ENCODE measurements at places on chromosomes 7 and 10.

- H3K27ac ChIP-seq = no peak overlapping the region
- H3K27me3 ChIP-seq = no peaks in the 10 kb centered on the region
- H3K36me3 ChIP-seq = no peaks in the 10 kb centered on the region
- H3K4me1 ChIP-seq = no peaks in the 10 kb centered on the region
Measured at GRCh38 chr10:80709866-80710265, 172.2 kb downstream of the SH2D4B start.

DNA sequence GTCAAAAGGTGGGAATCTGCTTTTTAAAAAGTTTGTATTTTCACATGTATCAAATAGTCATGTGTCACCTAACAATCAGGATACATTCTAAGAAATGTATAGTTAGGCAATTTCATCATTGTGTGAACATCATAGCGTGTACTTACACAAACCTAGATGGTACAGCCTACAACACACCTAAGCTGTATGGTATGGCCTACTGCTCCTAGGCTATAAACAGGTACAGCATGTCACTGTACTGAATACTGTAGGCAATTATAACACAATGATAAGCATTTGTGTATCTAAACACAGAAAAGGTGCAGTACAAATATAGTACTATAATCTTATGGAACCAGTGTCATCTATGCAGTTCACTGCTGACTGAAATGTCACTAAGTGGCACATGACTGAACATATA lies 17.8 kb downstream of the COA1 start:
- H3K4me1 ChIP-seq = no peaks in the 10 kb centered on the region
- no peak overlapping the region for H3K4me3 ChIP-seq
- H3K36me3 ChIP-seq = no peaks in the 10 kb centered on the region
- H3K27me3 ChIP-seq = no peaks in the 10 kb centered on the region
- no peak for DNase-seq
- H3K27ac ChIP-seq = no peak overlapping the region

DNA sequence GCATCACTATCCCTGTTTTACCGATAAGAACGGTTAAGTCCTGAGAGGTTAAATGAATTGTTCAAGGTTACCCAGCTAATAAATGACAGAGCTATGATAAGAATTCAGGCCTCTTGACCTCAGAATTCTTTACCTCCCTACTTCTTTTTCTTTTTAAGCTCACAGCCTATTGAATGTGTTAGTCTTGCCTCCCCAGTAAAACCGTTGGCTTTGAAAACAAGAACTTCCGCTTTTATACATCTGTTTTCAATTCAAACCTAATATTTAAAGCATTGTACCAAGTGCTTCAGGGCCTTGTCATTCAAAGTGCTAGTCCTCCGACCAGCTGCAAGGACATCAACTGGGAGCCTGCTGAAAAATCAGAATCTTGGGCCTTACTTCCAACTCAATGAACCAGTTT lies 15.6 kb downstream of the SEC31B start:
- H3K27ac ChIP-seq = no peak overlapping the region
- no peak overlapping the region for H3K4me3 ChIP-seq
- H3K36me3 ChIP-seq = no peaks in the 10 kb centered on the region
- no peak for DNase-seq
- H3K27me3 ChIP-seq = no peaks in the 10 kb centered on the region

GRCh38 chr7:114598946-114599345 lies 184.3 kb downstream of the FOXP2 start:
- H3K36me3 ChIP-seq = no peaks in the 10 kb centered on the region
- H3K4me1 ChIP-seq = no peaks in the 10 kb centered on the region
- H3K27me3 ChIP-seq = no peaks in the 10 kb centered on the region
- H3K27ac ChIP-seq = no peak overlapping the region

DNA sequence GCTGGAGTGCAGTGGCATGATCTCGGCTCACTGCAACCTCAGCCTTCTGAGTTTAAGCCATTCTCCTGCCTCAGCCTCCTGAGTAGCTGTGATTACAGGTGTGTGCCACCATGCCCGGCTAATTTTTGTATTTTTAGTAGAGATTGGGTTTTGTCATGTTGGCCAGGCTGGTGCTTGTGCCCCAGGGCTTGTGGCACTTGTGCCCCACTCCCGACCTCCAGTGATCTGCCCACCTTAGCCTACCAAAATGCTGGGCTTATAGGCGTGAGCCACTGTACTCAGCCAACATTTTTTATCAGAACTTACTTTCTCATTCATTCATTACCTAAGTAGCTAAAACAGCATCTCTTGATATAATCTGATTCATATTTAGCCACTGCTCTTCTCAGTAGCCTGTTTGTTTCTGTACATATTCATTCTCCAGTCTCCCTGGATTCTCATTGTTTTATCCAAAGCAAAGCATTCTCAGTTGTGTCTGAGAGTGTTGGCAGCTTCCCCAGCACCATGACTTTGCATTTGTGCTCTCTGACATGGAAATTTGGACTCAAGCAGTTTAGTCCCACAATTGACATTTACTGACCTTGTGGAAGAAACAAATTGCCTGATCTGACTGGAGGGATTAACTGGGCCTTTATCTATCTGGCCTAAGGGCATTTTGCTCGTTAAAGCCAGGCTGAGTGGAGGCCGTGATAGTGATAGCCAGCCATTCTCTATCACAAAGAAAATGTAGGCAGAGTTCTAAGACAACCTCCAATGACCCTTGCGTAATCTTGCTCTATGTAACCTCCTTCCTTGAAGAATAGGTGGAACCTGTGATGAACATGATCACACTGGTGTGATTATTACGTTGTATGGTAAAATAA lies 44.9 kb downstream of the AKR1B15 start:
- DNase-seq = peak; percentile 35
- H3K27me3 ChIP-seq = no peaks in the 10 kb centered on the region
- H3K4me3 ChIP-seq = no peak overlapping the region
- H3K36me3 ChIP-seq = no peaks in the 10 kb centered on the region
- H3K4me1 ChIP-seq = no peaks in the 10 kb centered on the region

GRCh38 chr10:74778436-74779094 lies 47.8 kb upstream of the KAT6B start:
- no peaks in the 10 kb centered on the region for H3K36me3 ChIP-seq
- H3K27me3 ChIP-seq = no peaks in the 10 kb centered on the region
- H3K27ac ChIP-seq = no peak overlapping the region

DNA sequence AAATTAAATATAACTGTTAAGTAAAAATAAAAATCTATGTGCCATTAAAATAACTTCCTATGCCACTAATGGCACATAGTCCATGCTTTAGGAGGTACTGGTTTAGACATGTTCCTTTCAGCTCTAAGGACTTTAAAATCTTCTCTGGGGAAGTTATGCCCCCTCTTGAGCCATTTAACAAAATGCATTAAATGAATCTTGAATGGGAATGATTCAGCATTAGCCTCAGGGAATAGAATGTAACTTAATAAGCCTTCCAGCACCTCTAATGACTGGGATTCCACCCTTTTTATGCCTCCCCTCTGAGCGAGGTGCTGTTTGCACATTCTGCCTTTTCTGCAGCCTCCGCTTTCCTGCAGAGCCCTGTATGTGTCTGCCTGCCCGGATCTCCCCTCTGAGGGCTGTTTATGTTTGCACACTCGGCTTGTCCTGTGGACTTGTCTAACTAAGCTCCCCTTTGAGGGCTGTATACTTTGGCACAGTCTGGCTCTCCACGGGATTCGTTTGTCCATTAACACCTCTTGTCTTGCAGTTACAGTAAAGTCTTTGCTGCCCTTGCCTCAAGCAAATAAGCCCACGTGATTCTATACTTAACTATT lies 108.4 kb upstream of the HPS1 start:
- no peak overlapping the region for H3K4me3 ChIP-seq
- H3K4me1 ChIP-seq = peaks cover 18% of the 10 kb centered on the region
- H3K27me3 ChIP-seq = peaks cover 3% of the 10 kb centered on the region

DNA sequence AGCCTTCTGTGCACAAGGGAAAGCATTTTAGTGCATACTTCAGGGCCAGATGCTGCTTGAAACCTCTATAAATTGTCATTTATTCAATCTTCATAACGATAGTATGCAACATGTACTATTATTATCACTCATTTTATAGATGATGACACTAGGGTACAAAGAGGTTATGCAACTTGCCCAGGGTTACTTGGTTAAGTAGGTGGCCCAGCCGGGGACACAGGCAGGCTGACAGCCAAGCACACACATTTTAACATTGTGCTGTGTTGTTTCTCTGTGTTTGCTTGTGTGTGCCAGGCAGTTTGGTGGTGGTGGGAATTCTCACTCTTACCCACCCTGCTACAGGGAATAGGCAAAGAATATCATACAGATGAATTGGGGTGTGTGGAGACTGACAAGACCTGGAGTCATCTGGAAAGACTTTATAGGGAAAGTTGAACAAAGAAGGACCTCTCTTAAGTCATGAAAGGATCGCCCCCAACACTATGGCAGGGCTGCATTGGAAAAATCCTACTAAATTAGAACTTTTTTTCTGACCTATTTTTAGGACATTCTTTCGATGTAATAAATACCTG lies 98.9 kb downstream of the MKX start:
- H3K27ac ChIP-seq = no peak overlapping the region
- no peaks in the 10 kb centered on the region for H3K36me3 ChIP-seq
- DNase-seq = no peak
- H3K4me1 ChIP-seq = no peaks in the 10 kb centered on the region
- H3K4me3 ChIP-seq = no peak overlapping the region
- H3K27me3 ChIP-seq = no peaks in the 10 kb centered on the region

- H3K27me3 ChIP-seq = no peaks in the 10 kb centered on the region
- peaks cover 16% of the 10 kb centered on the region for H3K4me1 ChIP-seq
- no peak overlapping the region for H3K27ac ChIP-seq
Measured at GRCh38 chr10:88190540-88191235, 327.3 kb downstream of the PTEN start.

- no peak overlapping the region for H3K4me3 ChIP-seq
- H3K27me3 ChIP-seq = no peaks in the 10 kb centered on the region
- no peak for DNase-seq
- H3K4me1 ChIP-seq = no peaks in the 10 kb centered on the region
- H3K27ac ChIP-seq = no peak overlapping the region
Measured at GRCh38 chr7:39249635-39250152, 272.0 kb downstream of the POU6F2 start.

DNA sequence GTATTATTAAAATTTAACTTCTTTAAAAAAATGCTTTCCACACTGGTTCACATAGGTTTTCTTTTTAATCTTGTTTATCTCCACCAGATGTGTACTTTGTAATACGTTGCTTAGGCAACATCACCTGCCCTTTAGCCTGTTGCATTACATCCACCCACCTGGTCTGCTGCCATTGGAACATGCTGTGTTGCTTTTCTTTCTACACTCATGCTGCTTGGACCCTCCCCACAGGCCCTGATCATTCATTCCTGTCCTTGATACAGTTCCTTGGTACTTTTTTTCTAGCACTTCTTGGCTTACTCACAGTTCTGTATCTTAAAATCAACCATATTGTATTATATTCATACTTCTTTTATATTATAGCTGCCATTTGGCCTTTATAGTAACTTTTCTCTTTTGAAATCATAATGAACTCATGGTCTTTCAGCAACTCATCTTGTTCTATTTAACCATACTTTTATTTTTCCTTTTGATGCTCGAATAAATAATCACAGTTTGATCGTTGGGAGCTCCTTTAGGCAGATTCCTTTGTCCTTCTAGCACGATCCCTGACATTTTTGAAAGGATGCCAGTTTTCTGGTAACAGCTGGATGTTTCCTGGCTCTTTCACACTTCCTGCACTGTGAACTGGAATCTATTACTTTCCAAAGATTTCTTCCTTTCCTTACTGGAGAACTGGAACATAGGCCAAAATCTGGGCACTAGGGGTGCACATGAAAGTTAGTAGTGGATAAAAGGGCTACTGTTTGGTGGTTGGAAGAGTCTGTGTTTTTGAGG lies 125.1 kb downstream of the CDK14 start:
- H3K4me3 ChIP-seq = no peak overlapping the region
- H3K36me3 ChIP-seq = no peaks in the 10 kb centered on the region
- DNase-seq = peak; percentile 74
- no peaks in the 10 kb centered on the region for H3K27me3 ChIP-seq

DNA sequence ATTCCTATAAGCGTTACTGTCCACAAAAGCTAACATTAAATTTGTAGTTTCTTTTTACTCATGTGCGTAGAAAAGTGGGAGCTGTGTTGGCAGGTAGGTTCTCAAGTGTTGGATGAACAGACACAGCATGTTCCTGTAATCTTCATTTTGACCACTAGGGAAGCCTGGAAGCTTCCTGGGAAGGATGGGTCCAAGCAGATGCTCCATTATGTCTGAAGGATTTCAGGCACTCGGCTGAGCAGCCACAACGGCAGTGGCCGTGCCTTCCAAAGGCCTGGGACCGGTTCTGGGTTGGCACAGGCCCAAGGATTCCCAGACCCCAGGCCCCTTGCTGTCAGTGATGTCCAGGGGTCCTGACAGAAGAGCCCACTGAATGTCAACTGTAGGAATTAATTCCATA lies 386.3 kb downstream of the TNS3 start:
- DNase-seq = no peak
- H3K27ac ChIP-seq = no peak overlapping the region
- H3K4me1 ChIP-seq = peaks cover 7% of the 10 kb centered on the region
- no peaks in the 10 kb centered on the region for H3K27me3 ChIP-seq

DNA sequence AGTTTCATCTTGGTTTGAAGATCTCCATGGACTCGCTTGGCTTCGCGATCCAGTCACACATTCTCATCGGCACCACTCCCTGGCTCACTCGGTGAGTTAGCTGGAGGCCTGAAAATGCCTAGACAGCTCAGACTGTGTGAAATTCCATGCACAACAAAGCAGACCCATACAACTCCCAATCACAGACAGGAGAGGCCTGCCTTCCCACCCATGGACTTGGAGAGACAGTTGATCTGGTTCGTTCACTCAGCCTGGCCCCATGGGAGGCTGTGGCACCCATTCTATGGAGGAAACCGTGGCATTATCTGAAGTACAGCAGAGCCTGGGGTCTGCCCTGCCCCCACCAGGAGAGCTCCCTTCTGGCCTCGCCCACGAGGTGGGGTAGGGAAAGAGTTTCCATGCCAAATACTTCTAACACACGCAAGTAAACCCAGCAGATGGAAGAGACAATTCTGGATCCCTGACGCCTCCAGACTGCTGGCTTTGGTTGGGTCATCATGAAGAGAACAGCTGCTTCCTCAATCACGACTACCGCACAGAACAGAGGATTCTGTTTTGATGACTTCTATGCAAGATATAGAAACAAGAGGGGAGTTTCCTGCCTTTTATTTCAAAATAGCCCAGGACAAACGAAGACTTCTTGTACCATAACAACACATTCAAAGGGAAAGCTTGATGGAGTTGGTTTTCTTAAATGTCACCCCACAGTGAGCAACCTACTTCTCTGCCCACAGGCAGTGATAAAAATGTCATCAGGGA lies 15.9 kb downstream of the FAM53B start:
- H3K27ac ChIP-seq = peak overlapping the region; percentile 55
- no peaks in the 10 kb centered on the region for H3K27me3 ChIP-seq
- H3K4me1 ChIP-seq = peaks cover 38% of the 10 kb centered on the region
- no peak overlapping the region for H3K4me3 ChIP-seq
- H3K36me3 ChIP-seq = no peaks in the 10 kb centered on the region
- DNase-seq = no peak
